ENCODE measurements at places on chromosomes 3 and 15.

- no peaks in the 10 kb centered on the region for H3K4me1 ChIP-seq
- H3K36me3 ChIP-seq, result no peaks in the 10 kb centered on the region
- H3K27ac ChIP-seq, result no peak overlapping the region
- H3K4me3 ChIP-seq, result no peak overlapping the region
Observed at GRCh38 chr3:171054921-171055320, 28.4 kb upstream of the SLC2A2 start.

DNA sequence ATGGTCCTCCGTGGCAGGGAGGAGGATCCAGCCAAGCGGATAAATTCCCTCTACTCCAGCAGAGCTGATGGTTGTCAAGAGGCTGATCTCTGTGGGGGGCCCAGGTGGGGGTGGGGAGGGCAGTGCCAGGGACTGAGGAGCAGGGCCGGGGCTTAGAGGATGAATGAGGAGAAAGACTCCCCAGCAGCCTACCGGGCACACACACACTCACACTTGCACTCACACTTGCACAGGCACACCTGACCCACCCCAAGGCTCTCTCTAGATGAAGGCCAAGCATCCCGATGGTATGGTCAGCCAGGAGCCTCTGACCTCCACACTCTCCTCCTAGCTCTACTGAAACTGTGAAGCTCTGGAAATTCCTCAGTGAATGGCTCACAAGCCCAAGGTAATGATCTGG is 131.3 kb upstream of the PRR20G start:
- no peak overlapping the region for H3K27ac ChIP-seq
- no peak overlapping the region for H3K4me3 ChIP-seq
- DNase-seq, result no peak

- no peaks in the 10 kb centered on the region for H3K27me3 ChIP-seq
- peaks cover 4% of the 10 kb centered on the region for H3K4me1 ChIP-seq
- peaks cover 2% of the 10 kb centered on the region for H3K36me3 ChIP-seq
- peak overlapping the region; percentile 79 for H3K27ac ChIP-seq
- H3K4me3 ChIP-seq, result peak overlapping the region; percentile 96
- DNase-seq, result no peak
Observed at GRCh38 chr3:47803480-47804025, 615 bp downstream of the DHX30 start.

- H3K36me3 ChIP-seq, result no peaks in the 10 kb centered on the region
- H3K27me3 ChIP-seq, result no peaks in the 10 kb centered on the region
- no peak for DNase-seq
- no peaks in the 10 kb centered on the region for H3K4me1 ChIP-seq
- H3K27ac ChIP-seq, result no peak overlapping the region
Observed at GRCh38 chr3:98986073-98986472, 84.6 kb upstream of the DCBLD2 start.

DNA sequence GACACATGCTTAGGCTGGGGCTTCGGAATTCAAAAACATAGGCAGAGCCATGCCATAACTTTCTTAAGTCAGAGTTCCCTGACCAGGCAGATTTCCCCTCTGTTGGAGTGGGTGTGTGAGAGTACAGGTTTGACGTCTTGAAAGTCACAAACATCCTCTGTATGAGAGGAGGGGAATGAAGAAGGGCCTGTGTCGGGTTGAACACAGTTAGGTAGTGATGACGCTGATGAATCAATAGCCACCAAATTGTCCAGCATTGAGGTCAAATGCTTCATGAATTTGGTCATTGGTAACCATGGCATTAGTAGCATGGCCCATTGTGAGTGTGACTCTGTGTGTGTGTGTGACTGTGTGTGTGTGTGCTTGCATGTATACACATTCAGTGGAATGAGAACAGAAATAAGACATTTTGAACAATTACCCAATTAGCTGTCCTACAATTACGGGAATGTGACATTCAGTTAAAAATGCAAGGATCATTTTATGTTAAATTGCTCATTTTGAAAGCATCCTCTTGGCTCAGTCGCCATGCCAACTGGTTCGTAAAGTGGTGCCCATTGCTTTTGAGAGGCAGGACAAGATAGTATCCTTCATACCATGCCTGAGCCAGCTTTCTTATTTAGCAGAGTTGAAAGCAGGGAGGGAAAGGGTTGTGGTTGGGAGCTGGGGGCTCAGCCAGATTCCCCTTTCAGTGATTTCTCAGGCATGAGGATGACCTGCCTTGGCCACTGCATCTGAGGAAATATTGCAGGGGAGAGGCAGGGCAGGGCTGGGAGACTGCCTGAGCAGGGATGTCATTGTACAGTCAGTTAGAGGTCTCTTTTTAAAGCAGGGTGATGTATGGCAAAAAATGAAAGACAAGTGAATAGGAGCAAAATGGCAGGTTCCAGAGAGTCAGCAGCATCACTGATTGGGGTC is 35.4 kb downstream of the RBP2 start:
- H3K4me1 ChIP-seq, result no peaks in the 10 kb centered on the region
- no peak overlapping the region for H3K27ac ChIP-seq
- no peak for DNase-seq
- H3K27me3 ChIP-seq, result no peaks in the 10 kb centered on the region
- no peak overlapping the region for H3K4me3 ChIP-seq

GRCh38 chr15:32936283-32936918 is 218.6 kb downstream of the GREM1 start:
- no peaks in the 10 kb centered on the region for H3K36me3 ChIP-seq
- H3K27ac ChIP-seq, result no peak overlapping the region
- peak; percentile 14 for DNase-seq

DNA sequence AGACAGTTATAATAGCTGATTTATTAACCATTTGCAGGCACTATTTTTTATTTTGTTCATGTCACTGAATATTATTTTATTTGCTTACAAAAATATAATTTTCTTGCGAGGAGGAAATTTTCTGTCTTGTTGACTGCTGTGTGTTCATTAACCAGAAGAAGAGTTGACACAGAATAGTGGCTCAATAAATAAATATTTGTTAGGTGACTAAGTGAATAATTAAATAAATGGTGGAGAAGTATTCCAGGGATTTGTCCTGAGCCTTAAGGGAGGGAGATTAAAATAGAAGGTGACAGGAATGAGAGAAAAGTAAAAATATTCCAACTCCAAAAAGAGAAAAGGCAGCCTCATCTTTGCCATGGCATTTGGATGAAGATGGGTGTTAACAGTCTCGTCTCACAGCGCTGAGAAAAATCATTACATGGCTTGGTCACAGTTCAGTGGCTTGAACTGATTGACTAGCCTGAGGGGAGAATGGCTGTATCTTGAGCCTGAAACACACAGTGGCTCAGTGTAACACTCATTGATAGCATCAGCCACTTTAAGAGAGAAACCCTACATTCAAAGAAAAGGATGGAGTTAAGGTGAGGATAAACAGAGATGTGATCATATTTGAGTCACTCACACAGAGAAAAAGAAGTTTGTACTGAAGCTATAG is 449.9 kb upstream of the NAALADL2 start:
- no peaks in the 10 kb centered on the region for H3K4me1 ChIP-seq
- H3K36me3 ChIP-seq, result no peaks in the 10 kb centered on the region
- no peaks in the 10 kb centered on the region for H3K27me3 ChIP-seq
- no peak for DNase-seq
- H3K4me3 ChIP-seq, result no peak overlapping the region

- peaks cover 79% of the 10 kb centered on the region for H3K4me1 ChIP-seq
- H3K36me3 ChIP-seq, result peaks cover 26% of the 10 kb centered on the region
- no peaks in the 10 kb centered on the region for H3K27me3 ChIP-seq
- H3K27ac ChIP-seq, result no peak overlapping the region
- peak; percentile 56 for DNase-seq
Observed at GRCh38 chr3:46987319-46987742, 7.9 kb downstream of the NBEAL2 start.

DNA sequence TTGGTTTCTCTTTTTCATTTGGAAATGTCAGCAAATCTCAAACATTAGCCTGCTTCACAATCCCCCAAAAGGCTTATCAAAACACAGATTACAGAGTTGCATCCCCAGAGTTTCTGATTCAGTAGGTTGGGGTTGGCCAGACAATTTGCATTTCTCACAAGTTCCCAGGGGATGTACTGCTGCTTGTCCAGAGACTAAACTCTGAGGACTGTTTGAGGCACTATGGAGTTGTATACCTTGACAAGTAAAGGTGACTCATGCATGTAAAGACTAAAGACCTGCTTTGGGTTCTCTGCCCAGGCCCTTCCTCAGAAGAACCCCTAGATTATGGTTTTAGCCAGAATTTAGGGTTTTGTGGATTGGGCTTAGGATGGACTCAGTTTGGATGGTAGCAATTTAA is 151.1 kb upstream of the ARHGEF26 start:
- no peaks in the 10 kb centered on the region for H3K4me1 ChIP-seq
- no peak overlapping the region for H3K27ac ChIP-seq
- H3K27me3 ChIP-seq, result no peaks in the 10 kb centered on the region
- H3K4me3 ChIP-seq, result no peak overlapping the region
- no peak for DNase-seq

GRCh38 chr3:124648551-124648950 is 81.7 kb upstream of the UMPS start:
- H3K4me1 ChIP-seq, result peaks cover 26% of the 10 kb centered on the region
- no peaks in the 10 kb centered on the region for H3K36me3 ChIP-seq
- H3K4me3 ChIP-seq, result no peak overlapping the region
- no peak for DNase-seq
- no peak overlapping the region for H3K27ac ChIP-seq
- no peaks in the 10 kb centered on the region for H3K27me3 ChIP-seq

DNA sequence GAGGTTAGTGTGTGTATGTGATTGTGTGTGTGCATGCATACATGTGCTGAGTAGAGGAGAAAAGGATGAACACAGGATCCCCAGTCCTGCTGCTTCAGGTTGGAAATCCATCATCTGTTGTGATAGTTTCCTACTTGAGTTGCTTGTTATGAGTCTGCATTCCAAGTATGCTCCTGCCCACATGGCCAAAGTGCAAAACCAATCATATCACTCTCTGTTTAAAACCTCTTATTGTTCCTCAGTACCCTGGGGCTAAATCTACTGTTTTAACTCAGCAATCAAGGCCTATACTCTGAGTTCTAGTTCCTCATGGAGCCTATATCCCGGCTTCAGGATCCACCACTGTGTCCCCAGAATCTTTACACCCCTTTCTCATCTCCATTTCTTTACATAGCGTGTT is 139.9 kb upstream of the TLE3 start:
- no peaks in the 10 kb centered on the region for H3K4me1 ChIP-seq
- no peak for DNase-seq
- no peaks in the 10 kb centered on the region for H3K36me3 ChIP-seq
- H3K27ac ChIP-seq, result no peak overlapping the region
- H3K27me3 ChIP-seq, result no peaks in the 10 kb centered on the region
- no peak overlapping the region for H3K4me3 ChIP-seq

- no peaks in the 10 kb centered on the region for H3K36me3 ChIP-seq
- H3K27ac ChIP-seq, result no peak overlapping the region
- peaks cover 13% of the 10 kb centered on the region for H3K27me3 ChIP-seq
- DNase-seq, result peak; percentile 42
- H3K4me1 ChIP-seq, result peaks cover 11% of the 10 kb centered on the region
- peak overlapping the region; percentile 74 for H3K4me3 ChIP-seq
Observed at GRCh38 chr15:31871166-31871886, 159.0 kb upstream of the CHRNA7 start.

DNA sequence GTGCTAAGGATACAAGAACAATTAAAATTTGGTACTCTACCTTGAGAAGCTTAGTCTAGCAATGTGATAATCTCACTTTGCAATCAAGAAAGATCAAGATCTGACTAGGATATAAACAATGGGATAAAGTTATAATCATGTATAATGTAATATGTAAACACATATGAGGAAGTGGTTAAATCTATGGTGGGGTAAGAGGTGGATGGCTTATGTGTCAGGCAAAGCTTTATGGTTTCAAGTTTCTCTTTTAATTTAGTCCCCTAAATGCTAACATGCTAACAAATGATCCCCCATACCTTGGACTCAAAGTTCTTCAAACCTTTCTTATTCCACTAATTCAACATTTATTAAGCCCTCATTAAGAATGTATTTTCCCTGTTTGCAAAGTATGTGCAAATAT is 2.5 kb downstream of the RSL24D1 start:
- peaks cover 15% of the 10 kb centered on the region for H3K4me1 ChIP-seq
- no peak overlapping the region for H3K27ac ChIP-seq
- peak; percentile 66 for DNase-seq

DNA sequence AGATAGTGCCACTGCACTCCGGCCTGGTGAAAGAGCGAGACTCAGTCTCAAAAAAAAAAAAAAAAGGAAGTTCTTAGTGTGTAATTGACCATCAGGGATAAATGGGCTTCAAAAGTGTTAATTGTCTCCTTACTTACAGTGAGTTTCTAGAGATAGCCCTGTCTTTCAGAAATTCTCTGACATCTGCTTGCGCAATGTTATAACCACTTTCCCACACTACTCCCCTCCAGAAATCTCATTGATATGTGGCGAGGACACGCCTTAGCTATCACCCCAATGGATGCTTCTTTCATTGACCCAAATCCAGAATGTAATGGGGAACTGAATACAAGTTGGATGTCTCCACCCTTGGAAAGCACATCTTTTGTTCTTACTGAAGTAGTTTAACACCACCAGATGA is 70.9 kb downstream of the GMPS start:
- no peaks in the 10 kb centered on the region for H3K27me3 ChIP-seq
- H3K4me1 ChIP-seq, result no peaks in the 10 kb centered on the region
- H3K36me3 ChIP-seq, result peaks cover 25% of the 10 kb centered on the region
- no peak overlapping the region for H3K27ac ChIP-seq
- no peak overlapping the region for H3K4me3 ChIP-seq
